ENCODE measurements at places on chromosomes 1 and 21. TPM values are rescaled to one million over a fixed set of nuclear protein-coding genes. Genes with fewer than 3 reads are reported as not detected.

The ADAR gene
- total RNA-seq, result 114 TPM

The CLDN8 gene
- not detected for total RNA-seq

The KCNJ10 gene
- total RNA-seq, result not detected

The ZNF672 gene
- total RNA-seq, result 14.0 TPM

The MUL1 gene
- total RNA-seq, result 23.7 TPM

The KRTAP19-1 gene
- total RNA-seq, result not detected

Data from fibroblast of the aortic adventitia (primary cell).